ENCODE measurements at places on chromosomes 5 and 9.

- DNase-seq = no peak
Observed at GRCh38 chr5:66443462-66444130, 152.6 kb upstream of the MAST4 start.

DNA sequence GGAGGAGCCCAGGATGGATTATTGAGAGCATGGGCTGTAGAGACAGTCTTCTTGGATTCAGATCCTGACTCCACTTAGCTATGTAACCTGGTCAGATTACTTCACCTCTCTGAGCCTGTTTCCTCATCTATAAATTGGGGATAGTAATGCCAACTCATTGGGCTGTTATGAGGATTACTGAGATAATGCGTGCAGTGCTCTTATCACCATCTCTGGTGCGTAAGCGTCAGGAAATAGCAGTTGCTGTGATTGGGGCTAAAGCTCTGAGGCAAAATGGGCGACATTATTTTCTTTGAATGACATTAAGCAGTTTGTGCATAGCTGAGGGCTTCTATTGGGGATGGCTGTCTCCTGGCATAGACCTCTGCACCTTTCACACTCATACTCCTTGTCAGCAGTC lies 995 bp upstream of the MSMP start:
- no peak for DNase-seq

GRCh38 chr9:119736491-119737454 lies 367.5 kb upstream of the BRINP1 start:
- no peak for DNase-seq

GRCh38 chr9:120935383-120935857 lies 8.8 kb upstream of the TRAF1 start:
- no peak for DNase-seq

GRCh38 chr5:65434122-65434521 lies 47.6 kb downstream of the ADAMTS6 start:
- DNase-seq = no peak

GRCh38 chr5:57174128-57174889 lies 450 bp downstream of the GPBP1 start:
- DNase-seq = no peak

DNA sequence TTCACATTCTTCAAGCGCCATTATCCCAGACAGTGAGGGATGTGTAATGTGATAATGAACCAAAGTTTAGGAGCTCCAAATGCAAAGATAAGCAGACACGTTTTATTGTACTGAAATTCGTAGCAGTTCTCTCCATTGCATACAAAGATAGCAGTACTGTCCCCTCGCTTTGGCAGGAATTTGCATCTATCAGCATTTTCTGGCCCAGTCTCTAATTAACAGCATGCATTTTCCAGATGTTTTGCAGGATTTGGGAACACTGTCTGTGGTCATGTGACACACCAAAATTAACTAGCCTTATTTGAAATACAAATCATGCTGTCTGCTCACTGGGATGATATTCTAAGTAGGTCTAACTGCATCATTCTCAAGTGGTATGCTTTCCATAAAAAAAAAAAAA lies 235.9 kb upstream of the TRPM3 start:
- no peak for DNase-seq

GRCh38 chr9:8782237-8782636 lies 982.7 kb upstream of the DMAC1 start:
- no peak for DNase-seq

DNA sequence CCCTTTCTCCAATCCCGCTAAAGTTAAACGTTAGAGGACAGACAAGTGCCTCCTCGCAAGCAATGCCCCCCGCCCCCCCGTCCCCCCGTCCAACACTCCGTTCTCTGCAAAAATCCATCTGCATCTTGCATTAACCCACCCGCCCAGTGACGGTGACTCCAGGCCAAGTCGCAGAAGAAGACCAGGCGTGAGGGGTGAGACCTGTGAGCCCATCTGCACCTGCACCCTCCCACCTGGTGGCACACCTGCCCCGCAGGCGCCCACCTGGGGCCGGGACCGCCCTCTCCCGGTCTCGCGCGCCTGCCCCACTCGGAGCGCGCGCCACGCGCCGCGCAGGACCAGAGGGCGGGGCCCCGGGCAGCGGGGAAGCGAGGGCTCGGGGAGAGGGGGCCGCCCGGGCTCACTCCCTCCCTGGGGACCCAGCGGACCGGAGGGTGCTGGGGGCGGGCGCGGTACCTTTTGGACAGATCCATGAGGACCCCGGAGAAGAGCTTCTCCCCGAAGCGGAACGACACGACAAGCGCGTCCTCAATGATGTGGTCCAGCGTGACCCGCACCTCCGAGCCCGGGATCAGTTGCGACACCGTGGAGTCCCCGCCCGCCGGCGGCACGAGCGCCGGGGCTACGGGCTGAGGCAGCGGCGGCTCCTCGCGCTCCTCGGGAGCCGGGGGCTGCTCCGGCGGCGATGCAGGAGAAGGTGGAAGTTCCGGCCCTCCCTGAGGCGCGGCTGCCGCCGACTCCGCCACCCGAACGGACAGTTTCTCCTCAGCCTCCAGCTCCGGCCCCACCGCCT lies 705 bp downstream of the PWWP2A start:
- DNase-seq = peak; percentile 59

DNA sequence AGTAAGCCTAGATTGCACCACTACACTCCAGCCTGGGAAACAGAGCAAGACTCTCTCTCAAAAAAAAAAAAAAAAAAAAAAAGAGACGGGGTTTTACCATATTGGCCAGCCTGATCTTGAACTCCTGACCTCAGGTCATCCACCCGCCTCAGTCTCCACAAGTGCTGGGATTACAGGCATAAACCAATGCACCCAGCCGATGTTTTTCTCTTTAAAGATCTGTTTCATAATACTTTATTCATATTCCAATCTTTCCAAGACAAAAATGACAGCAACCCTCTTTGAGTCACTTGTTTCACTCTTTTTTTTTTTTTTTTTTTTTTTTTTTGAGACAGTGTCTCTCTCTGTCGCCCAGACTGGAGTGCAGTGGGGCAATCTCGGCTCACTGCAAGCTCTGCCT lies 13.6 kb upstream of the LMNB1 start:
- DNase-seq = no peak

DNA sequence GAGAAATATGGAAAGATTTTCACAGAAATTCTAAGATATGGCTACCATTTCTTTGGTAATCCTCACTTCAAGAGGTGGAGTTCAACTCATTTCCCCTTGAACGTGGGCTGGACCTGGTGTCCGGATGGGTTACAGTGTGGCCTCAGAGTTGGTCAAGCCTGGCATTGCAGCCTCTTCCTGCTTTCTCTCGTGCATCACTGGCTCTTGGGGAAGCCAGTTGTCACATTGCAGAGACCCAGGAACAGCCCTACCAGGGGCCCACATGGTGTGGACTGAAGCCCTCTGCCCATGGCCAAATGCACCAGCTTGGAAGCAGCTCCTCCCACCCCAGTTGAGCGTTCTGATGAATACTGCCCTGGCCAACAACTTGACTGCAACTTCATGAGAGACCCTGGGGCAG lies 47.7 kb upstream of the FCN1 start:
- no peak for DNase-seq

DNA sequence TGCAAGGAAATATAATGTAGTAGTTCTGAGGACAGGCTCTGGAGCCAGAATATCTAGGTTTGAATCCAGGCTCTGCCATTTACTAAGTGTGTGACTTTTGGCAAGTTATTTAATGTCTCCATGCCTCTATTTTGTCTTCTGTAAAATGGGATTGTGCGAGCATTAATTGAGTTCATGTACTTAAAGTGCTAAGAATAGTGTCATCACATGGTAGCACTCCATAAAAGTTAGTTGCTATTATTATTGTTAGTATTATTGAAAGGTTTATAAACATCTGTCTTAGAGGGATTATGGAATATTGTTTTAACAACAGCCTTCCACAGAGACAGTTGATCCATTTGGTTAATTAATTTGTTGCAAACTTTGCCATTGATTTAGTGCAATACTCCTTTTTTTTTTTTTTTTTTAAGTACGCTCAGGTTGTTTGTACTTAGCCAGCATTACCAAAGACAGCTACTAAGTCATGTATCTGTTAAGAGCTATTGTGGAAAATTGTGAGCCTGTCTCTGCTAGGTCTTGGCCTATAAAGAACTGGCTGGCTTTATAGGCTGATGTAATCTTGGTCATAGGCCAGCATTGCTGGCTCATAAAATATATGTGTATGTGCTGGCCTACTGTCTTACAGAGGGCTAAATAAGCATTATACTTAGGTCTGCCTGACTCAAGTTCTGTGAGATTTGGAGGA lies 174.7 kb downstream of the WDR70 start:
- no peak for DNase-seq

DNA sequence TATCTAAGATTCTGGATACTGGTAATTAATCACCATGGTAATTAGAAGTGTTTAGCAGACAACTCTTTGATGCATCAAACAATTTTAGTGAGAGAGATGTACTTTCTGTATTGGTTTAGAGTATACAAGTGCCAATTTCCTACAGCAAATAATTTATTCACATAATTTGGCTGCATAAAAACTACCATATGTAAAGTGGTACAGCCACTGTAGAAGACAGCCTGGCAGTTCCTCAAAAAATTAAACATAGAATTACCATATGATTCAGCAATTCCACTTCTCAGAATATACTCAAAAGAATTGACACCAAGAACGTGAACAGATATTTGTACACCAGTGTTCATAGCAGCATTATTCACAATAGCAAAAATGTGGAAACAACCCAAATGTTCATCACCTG lies 36.2 kb downstream of the PHAX start:
- DNase-seq = no peak

DNA sequence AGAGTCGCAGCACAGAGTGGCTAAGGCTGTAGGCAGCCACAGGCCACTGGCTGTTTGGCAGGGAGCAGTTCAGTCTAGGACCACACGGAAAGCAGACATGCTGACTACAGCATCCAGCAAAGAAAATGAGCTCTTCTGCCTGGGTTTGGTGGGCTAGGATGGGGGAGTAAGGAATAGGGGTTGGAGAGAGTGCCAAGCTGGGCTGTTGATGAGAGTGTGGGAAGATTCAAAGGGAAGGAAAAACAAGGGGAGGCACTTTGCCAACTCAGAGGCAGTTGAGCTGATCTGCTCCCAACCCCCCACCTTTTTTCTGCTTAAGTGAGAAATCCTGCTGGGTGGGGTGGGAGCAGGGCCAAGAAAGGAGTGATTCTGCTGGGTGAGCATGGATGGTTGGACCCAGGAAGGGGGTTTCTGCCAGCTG lies 35.9 kb downstream of the SVEP1 start:
- DNase-seq = no peak

GRCh38 chr9:125820100-125820804 lies 73.1 kb downstream of the PBX3 start:
- DNase-seq = no peak

- DNase-seq = no peak
Observed at GRCh38 chr5:74206579-74207550, 433.7 kb downstream of the ENC1 start.

- no peak for DNase-seq
Observed at GRCh38 chr9:20604562-20604961, 17.7 kb downstream of the MLLT3 start.

DNA sequence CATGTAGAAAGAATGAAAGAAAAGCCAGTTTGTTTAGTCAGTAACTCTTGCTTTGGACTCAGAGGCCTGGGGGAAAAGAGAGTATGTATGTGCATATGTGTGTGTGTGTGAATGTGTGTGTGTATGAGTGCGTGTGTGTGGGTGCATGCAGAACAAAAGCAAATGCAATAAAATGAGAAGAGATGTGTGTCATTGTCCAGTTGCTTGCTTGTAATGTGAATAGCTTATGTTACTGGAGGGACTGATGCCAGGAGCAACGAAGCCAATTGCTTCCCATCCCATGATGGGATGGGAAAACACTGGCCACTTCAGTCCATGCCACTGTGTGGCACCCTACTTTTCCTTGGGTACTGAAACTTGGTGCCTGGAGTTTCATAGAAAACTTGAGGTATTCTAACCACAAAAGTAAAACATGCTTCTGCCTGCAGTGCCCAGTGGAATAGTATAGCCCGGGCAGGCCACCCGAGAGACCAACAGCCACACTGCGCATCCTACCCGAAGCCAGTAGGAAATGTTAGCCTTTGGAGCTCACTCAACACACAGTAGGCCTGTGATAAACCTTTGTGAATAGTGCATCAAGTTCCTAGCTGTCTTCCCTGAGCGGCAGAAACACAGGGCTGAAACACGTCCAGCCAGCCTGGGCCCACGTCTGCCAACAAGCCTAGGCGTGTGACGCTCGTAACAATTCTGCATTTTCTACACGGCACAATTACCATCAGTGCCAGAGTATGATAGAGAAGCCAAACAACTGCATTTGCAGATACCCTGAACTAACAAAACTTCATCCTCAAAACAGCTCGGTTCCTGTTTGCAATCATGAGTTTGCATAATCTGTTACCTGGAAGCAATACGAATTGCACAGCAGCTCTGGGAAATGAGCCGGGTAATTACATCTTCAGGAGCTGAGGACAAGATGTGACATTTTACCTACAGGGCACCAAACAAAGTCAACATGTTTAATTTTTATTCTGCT lies 198.1 kb downstream of the SYK start:
- DNase-seq = no peak

- DNase-seq = no peak
Observed at GRCh38 chr9:76866689-76867088, 39.2 kb downstream of the PRUNE2 start.

DNA sequence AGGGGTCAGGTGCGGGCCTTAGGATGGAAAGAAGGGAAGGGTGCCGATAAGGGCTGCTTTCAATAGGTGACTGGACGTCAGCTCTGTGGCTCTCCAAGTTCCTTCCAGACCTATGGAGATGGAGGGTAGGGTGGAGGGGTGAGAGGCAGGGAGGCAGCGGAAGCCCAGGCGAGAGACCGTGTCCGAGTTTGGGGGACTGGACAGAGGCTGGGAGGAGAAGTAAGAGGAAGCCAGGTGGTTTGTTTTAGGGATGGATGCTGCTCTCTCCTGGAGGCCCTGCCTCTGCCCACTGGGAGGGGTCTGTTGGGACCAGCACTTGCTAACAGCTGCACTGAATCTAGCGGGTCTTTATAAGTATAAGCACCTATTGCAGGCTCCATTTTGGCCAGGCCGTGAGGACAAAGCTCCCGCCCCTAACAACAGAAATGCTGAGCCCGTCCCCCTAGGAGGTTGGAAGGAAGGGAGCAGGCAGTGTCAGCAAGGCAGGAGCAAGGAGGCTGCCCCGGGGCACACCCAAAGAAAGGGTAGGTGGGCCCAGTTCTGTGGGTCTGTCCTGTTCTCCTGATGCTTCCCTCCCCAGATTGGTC lies 167.5 kb downstream of the DAB2IP start:
- DNase-seq = no peak

DNA sequence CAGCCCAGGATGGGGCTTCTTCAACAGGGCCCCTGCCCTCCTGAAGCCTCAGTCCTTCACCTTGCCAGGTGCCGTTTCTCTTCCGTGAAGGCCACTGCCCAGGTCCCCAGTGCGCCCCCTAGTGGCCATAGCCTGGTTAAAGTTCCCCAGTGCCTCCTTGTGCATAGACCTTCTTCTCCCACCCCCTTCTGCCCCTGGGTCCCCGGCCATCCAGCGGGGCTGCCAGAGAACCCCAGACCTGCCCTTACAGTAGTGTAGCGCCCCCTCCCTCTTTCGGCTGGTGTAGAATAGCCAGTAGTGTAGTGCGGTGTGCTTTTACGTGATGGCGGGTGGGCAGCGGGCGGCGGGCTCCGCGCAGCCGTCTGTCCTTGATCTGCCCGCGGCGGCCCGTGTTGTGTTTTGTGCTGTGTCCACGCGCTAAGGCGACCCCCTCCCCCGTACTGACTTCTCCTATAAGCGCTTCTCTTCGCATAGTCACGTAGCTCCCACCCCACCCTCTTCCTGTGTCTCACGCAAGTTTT lies 23.6 kb downstream of the PCDHGC5 start:
- peak; percentile 73 for DNase-seq
